ENCODE measurements at places on chromosomes 7 and 10.

DNA sequence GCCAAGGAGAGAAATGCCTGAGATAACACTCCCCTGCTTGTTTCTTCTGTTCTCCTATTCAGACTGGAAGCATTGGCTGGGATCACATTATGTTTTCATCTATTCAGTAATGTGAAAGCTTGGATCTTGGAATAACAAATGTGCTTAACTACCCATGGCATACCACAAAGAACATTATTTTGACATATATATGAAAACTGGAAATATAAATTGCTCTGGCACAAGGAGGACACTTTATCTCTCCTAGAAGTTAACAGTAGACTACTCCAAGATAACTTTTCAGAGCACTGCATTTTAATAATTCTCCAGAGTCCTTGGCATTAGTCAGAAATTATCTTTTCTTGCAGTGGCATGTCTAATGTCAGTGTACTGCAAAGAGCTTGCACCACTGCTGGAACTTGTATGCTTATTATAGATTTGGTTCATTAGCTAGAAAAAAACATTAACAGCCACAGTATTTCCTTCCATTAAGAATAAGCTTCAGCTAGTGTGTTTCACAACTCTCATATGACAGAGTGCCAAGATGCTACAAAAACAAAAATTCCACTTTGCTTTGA is 169.3 kb upstream of the LRRN3 start:
- DNase-seq = peak; percentile 48

DNA sequence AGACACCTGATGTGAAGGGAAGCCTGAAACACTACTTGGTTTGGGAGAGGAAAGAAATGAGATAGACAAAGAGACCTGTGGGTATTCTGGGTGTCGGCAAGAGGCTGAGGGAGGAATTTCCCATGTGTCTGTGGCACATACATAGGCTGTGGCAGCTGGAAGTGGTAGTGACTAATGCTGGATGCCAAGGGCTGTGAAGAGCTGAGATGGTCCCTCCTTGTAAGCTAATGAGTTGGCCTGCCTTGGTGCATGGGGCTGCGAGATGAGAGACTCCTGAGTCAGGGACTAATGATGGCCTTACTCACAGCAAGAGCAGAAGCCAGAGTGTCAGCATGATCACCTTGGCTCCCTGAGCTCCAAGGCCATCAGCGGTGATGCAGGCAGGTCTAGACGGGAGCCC is 119.0 kb upstream of the EEPD1 start:
- DNase-seq = no peak

- DNase-seq = no peak
Observed at GRCh38 chr7:66313886-66314568, 108.9 kb downstream of the TPST1 start.

DNA sequence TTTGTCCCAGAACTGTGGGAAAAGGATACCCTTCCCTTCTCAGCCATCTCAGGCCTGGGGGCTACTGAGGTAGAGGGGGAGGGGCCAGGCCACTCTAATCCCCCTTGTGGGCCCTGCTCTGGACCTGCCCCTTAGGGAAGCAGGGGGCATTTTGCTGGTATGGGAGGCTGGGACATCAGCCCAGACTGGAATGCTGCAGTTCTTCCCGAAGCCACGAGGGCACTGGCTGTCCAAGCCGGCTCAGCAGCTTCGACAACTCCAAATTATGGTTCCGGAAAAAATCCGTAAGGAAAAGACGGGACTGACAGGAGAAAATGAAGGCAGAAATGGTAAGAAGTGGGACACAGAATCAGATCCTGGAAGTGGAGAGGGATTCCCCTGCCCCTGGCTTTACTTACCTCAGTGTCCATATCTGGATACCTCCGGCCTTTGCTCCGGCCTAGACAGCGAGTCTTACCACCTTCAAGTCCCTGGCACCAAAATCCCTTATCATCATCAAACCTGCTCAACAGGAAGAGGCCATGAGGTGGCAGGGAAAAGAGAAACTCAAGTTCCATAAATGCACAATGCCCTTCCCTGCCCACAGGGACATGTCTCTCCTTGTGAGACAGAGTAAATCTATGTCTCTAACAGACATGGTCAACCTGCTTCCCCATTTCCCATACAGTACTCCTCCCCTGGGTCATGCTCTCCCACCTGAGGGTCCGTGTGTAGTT is 9.0 kb downstream of the NDST2 start:
- DNase-seq = no peak

DNA sequence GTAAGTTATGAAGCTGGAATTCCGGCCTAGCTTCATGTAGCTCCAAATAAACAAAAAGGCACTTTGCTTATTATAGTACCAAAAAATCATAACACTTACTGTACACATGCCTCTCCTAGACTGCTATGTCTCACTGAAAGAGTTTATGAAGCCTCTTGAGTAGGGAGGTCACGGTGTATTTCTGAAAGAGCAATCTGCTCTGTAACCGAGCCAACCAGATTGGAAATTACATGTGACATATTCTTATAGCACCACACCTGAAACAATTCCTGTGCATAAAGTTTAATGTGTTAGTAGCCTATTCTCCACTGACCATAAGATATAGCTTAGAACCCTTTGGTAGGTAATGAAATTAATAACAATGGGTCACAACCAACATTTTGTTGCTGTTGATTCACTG is 1.3 kb upstream of the FAM3C start:
- DNase-seq = no peak

DNA sequence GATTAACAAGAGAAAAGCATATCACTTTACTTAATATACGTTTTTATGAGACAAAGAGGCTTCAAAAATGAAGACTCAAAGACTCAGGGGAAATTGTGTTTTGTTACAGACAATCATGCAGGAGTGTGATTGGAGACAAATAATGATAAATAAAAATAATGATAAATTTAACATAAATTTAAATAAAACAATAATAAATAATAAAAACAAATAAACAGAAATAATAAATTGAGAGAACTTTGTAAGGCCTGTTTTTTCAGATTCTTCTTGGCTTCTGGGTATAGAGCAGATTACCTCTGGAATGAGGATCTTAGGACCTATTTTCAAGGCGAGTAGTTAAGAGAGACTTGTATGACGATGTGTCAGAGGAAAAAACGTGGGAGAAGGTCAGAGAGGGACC is 271.4 kb upstream of the POT1 start:
- no peak for DNase-seq

DNA sequence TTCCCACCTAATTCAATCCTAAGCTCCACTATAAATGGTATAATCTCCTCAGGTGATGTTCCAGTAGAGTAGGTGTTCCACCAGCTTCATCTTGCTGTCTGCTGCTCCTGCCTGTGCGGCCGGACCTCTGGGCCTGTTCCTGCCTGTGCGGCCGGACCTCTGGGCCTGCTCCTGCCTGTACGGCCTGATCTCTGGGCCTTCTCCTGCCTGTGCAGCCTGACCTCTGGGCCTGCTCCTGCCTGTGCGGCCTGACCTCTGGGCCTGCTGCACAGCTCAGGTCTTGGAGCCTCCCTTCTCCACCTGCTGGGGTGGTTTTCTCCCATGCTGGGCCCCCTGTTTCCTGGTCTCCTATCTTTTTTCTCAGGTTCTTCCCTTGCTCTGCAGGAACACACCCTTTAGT is 117.8 kb downstream of the USP6NL start:
- no peak for DNase-seq

DNA sequence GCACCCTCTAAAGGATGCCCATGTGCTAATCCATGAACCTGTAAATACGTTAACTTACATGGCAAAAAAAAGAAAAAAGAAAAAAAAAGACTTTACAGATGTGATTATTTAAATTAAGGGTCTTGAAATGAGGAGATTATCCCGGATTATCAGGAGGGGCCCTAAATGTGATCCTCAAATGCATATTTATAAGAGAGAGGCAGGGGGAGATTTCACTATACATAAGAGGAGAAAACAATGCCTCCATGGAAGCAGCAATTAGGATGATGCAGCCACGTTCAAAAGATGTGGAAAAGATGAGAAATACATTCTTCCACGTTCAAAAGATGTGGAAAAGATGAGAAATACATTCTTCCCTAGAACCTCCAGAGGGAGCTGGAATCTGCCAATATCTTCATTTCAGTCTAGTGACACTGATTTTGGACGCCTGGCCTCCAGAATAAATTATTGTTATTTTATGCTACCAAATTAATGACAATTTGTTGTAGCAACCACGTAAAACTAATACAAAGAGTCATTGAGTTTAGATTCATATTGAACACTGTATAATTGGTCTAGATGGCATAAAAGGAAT is 328.4 kb upstream of the GNAI1 start:
- peak; percentile 60 for DNase-seq

DNA sequence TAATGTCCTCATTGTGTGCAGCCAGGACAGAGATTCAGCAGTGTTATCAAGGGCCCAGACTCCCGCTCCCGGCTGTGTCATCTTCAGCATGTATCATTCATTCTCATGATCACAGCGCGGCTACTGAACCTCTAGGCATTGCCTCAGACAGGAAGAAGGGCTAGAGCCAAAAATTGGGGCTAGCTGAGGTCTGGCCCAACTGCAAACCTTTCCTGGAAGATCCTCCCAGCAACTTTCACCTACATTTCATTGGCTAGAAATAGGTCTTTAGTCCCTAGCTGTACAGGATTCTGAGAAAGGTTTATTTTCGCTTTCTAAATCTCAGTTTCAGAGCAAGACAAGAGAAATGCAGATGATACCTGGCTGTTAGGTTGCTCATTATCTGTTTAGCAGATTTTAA is 81.9 kb downstream of the CREM start:
- peak; percentile 6 for DNase-seq

GRCh38 chr10:32271617-32272016 is 75.3 kb downstream of the EPC1 start:
- peak; percentile 42 for DNase-seq

- no peak for DNase-seq
Observed at GRCh38 chr7:91005024-91005423, 259.2 kb upstream of the FZD1 start.

DNA sequence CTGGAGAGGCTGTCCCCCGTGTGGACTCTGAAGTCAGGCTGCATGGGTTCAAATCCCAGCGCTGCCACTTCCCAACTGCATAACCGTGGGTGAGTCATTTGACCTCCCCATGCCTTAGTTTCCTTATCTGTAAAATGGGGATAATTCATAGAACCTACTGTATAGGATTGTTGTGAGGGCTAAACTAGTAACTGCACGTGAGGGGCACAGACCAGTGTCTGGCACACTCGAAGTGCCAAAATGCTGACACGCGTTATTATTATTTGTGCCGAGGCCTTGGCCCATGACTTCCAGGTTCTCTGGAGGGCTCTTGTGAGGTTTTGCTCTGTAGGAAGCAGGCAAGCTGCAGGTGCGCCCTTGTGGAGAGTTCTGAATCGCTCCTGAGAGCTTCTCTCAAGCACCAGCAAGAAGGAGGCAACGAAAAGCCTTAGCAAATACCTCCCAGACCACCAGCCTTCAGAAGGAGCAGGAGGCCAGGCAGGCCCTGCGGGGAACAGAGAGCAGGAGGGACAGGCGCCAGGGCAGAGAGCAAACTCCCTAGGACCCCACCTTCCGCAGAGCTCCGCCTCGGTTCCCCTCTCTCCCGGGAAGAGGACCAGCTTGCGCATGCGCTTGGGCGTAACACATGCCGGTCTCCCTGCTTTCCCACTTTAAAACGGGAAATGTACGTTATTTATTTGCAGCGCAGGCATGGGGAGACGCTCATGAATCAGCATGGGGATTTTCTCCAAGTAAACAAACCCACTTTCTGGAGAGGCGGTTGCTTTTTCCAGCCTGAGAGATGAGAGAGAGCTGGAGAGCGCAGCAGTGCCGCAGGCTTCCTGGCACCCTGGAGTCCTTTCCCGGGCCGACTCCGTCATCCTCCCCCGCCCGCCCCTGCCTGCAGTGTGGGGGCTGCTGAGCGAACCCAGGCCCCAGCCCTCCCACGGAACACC is 39.6 kb downstream of the SORCS3 start:
- no peak for DNase-seq

DNA sequence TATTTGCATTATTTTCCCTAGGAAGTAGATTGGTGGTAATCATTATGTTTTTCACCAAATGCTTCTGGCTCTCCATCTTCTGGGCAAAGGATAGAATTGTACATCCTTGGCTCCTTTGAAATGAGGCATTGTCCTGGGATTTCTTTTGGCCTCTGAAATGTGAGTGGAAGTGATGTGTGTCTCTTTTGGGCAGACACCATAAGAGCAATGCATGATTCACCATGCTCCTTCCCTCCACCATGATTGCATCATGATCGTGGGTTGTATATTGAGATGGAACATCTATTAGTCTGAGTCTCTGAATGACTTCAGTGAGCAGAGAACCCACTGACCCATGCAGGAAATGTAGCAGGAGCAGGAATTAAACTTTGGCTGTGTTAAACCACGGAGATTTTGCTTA is 49.2 kb downstream of the ADRA2A start:
- no peak for DNase-seq

DNA sequence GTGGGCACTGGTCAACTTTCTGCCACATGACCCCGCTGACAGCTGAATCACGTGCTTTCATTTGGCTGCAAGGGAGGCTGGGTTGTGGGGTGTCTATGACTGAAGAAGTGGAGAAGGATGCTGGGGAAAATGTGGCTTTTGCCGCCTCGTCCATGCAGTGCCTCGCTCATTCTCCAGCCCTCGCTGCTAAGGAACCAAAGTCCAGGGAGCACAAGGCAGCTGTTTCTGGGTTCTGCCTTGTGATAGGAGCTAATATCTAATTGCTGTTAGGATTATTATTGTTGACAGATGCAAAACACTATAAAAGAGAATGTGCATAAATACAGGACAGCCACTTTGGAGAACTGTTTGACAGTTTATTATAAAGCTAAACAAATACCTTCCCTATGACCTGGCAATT is 4.9 kb upstream of the CAMK2B start:
- no peak for DNase-seq

GRCh38 chr7:156578978-156579430 is 61.6 kb upstream of the RNF32 start:
- DNase-seq = no peak

DNA sequence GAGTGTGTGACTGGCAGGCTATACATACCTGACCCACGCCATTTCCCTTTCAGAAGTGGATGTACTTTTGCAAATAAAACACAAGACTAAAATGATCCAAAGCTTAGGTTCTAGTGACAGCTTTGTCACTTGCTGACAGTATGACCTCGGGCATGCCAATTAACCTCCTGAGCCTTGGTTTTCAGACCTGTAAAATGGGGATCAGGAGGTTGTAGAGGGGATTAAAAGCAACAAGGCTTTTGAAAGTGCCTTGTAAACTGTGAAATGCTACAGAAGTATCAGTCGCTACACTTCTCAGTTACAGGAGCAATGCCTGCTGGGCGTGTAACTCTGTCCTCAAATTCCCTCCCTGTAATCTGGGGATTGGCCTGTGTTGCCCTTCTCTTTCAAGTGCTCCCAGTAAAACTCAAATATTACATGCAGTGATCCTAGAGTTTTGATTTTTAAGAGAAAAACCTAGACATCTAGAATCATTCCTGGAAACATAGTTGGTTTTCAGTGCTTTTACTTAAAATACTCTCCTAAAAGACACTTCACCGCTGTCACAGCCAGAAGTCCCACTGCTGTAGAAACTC is 8.8 kb upstream of the GRB10 start:
- DNase-seq = no peak

Measured in fibroblast of pulmonary artery (primary cell).